ENCODE measurements at places on chromosomes 16 and 17.

- H3K4me3 ChIP-seq: no peak overlapping the region
- no peaks in the 10 kb centered on the region for H3K27me3 ChIP-seq
- H3K36me3 ChIP-seq: peaks cover 25% of the 10 kb centered on the region
- no peak overlapping the region for H3K27ac ChIP-seq
These were observed 6.9 kb downstream of the TXNDC11 start for GRCh38 chr16:11735787-11736186.

DNA sequence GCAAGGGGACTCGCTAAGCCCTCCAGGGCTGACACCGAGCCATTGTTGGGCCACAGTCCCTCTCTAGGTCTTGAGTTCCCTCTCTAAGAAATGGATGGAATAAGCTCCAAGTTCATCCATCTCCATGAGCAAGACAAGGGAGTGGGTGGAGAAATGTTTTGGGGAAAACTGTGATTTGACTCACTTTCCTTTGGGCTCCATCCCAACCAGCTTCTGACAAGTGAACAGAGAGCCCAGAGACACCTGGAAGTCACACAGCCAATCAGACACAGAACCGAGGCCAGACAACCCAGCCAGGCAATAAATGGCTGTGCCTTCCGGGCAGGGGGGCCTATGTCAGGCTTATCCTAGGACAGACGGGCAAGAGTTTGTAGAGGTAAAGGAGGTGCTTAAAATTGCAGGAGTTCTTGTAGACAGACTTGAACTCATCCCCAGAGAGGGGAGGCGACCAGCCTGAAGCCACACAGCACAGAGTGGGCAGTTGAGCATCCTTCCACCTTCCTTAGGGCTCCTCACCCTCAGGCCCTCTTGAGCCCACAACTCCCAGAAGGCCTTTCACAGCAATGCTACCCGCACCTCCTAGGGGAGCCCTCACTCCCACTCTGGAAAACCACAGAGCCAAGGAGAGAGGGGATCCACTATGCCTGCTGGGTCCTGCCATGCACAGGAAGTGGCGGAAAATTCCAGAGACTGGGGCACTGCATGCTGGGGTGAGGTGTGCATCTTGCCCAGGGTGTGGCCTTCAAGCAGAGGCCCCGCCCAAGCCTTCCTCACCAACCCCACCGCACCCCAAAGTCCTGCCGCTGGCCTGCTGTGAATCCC, 9.5 kb upstream of the FAM83G start:
- H3K27me3 ChIP-seq: no peaks in the 10 kb centered on the region
- no peaks in the 10 kb centered on the region for H3K36me3 ChIP-seq
- no peak overlapping the region for H3K4me3 ChIP-seq
- H3K27ac ChIP-seq: no peak overlapping the region
- no peak for DNase-seq

DNA sequence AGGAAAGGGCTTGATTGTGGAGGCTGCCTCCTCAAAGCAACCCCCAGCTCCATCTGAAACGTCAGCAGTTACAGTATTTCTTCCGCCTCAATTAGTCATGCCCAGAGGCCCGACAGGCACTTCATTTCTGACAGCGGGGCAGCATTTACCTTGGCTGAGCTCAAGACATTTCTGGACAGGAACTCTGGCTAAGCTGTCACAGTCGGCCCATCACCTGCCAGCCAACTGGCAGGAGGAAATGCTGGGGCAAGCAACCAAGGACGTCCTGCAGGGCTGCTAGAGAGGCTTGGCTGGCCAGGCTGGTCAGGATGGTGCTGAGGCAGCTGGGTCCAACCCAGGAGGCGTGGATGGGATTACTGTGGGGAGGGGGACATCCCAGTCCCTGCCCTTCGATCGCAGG, 27.8 kb downstream of the PLXDC1 start:
- no peak for DNase-seq
- peaks cover 2% of the 10 kb centered on the region for H3K27me3 ChIP-seq
- no peak overlapping the region for H3K27ac ChIP-seq
- no peaks in the 10 kb centered on the region for H3K36me3 ChIP-seq

DNA sequence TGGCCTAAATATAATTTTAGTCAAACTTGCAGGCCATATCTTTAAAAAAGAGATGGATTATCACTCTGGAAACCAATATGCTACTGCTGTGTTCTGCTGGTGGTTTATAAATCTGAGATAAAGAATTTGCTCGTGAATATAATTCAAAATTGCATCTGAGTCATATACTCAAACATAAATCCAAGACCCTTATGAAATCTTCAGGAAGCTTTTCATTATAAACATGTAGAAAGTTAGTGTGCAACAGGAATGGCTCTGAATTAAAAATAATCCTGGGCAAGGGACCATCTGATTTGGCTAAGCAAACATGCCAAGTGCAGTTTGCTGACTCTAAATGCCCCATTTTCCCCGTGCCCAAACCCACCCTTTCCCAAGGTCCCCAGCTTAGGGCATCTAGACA, 57.3 kb downstream of the TEX2 start:
- peak overlapping the region; percentile 4 for H3K27ac ChIP-seq
- no peaks in the 10 kb centered on the region for H3K27me3 ChIP-seq
- no peaks in the 10 kb centered on the region for H3K36me3 ChIP-seq
- H3K4me3 ChIP-seq: no peak overlapping the region

- H3K36me3 ChIP-seq: no peaks in the 10 kb centered on the region
- H3K4me3 ChIP-seq: no peak overlapping the region
- no peaks in the 10 kb centered on the region for H3K27me3 ChIP-seq
- H3K4me1 ChIP-seq: peaks cover 2% of the 10 kb centered on the region
These were observed 17.9 kb downstream of the SNX29 start for GRCh38 chr16:11994143-11995119.

DNA sequence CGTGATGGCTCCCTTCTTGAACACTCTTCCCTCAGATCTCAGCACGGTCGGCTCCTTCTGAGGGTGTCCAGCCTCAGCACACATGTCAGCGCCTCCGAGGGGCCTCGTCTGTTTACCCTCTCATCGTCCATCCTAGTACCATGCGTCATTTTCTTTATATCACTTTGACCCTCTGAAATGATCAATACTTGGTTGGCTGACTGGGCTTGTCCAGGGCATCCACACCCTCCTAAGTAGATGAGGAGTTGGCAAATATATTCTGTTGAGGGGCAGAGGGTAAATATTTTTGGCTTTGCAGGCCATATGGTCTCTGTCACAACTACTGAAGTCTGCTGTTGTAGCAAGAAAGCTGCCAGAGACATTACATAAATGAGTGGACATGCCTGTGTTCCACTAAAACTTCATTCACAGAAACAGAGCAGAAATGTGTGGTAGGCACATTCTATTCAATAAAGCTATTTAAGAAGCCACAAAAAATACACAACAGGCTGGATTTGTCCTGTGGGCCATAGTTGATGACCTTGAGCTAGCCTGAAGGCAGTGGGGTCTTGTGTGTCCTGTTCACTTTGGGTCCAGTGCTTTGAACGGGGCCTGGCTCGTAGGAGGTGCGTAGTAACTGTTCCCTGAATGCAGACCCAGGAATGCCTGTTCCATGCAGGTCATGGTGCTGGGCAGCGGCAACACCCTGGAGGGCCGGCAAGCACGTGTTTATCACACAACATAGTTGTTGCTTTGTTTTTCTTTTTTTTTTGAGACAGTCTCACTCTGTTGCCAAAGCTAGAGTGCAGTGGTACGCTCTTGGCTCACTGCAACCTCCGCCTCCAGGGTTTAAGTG, 185.8 kb downstream of the SNX29 start:
- peak overlapping the region; percentile 65 for H3K27ac ChIP-seq
- H3K4me1 ChIP-seq: peaks cover 15% of the 10 kb centered on the region
- DNase-seq: peak; percentile 56

DNA sequence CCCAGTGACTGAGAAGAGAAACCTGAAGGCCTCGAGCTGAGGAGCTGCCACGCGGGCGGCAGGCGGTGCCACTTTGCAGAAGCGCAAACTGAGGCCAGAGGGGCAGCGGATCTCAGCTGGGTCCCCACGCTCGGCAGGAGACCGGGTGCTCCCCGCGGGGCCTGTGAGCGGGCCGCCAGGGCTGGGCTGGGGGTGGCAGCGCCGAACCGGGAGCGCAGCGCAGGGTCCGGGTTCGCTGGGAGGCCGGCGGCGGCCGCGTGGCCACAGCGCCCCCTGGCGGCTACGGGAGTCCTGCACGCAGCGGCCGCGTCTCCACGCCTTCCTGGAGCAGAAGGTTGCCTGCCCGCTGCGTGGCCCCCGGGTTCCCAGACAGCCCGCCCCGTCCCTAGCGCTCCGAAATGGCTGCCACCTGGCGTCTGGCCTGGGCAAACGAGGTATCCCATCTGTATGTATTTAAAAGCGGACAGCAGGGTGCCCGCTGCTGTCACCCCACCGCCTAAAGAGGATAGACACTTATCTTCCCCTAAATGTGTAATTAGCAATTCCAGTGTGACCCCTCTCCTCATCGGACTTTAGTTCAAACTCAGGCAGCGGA, 96.1 kb upstream of the CDH5 start:
- peak; percentile 54 for DNase-seq
- H3K27ac ChIP-seq: peak overlapping the region; percentile 86
- H3K4me3 ChIP-seq: 0 out of 2 replicates have a peak overlapping the region, but pooled peaks have one; percentile 20
- no peaks in the 10 kb centered on the region for H3K27me3 ChIP-seq
- H3K4me1 ChIP-seq: peaks cover 25% of the 10 kb centered on the region

GRCh38 chr17:14294876-14295275, 6.0 kb upstream of the HS3ST3B1 start:
- no peaks in the 10 kb centered on the region for H3K36me3 ChIP-seq
- no peak for DNase-seq
- H3K4me1 ChIP-seq: no peaks in the 10 kb centered on the region
- peaks cover 3% of the 10 kb centered on the region for H3K27me3 ChIP-seq
- no peak overlapping the region for H3K27ac ChIP-seq
- no peak overlapping the region for H3K4me3 ChIP-seq
